ENCODE measurements at places on chromosomes 4 and X.
A peak's percentile ranks its signal among the peaks of the same experiment; 100 is the strongest.

- peak; percentile 92 for DNase-seq
These were observed 63.3 kb downstream of the MEPE start for GRCh38 chr4:87895964-87896621.

- no peak for DNase-seq
These were observed 58.7 kb upstream of the KLF3 start for GRCh38 chr4:38605181-38605752.

DNA sequence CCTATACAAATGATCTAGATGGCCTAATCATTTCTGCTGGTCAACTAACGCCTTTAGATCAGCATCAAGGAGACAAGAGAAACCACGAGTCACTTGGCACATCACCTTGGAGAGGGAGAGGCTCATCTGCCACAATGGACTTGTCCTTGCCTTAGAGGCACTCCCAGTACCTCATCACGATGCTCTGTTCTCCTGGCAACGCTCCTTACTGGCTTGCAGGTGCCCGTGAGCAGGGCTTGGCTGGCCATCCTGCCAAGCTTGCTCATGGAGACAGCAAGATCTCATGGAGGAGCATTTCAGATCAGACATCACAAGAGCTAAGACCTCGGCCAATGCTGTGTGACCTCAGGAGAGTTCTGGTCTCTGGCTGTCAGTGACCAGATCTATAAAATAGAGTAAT, 2.7 kb upstream of the SMIM20 start:
- DNase-seq, result no peak

GRCh38 chr4:76677571-76678326, 220.2 kb downstream of the SOWAHB start:
- DNase-seq, result no peak

- no peak for DNase-seq
These were observed 367.8 kb upstream of the RASGEF1B start for GRCh38 chr4:81839347-81840042.

All from inflammatory macrophage treated with lipopolysaccharide for 1 hour (primary cell).